ENCODE measurements at places on chromosomes 12 and 14. TPM values are rescaled to one million over a fixed set of nuclear protein-coding genes. Genes with fewer than 3 reads are reported as not detected.

Gene SSPN
- 1.1 TPM for total RNA-seq

DNA sequence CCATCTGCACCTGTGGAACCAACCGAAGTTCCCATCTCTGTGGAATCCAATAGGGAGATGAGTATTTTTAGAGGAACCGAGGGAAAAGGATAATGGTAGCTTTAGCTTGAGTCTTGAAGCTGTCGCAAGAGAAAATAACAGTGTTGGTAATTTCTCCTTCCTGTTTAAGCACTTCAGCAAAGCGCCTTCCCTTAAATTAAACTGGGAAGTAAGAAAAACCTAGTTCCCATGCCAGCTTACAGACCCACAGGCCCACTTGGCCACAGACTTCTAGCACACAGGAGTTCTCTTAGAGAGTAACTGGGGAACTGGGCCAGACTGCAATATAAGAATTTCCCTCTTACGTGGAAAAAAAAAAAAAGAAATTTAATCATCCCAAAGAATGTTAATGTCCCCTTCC is 223.8 kb downstream of the EFCAB11 start:
- no peak overlapping the region for H3K27ac ChIP-seq
- H3K4me1 ChIP-seq, result no peaks in the 10 kb centered on the region
- H3K27me3 ChIP-seq, result no peaks in the 10 kb centered on the region
- DNase-seq, result no peak

DNA sequence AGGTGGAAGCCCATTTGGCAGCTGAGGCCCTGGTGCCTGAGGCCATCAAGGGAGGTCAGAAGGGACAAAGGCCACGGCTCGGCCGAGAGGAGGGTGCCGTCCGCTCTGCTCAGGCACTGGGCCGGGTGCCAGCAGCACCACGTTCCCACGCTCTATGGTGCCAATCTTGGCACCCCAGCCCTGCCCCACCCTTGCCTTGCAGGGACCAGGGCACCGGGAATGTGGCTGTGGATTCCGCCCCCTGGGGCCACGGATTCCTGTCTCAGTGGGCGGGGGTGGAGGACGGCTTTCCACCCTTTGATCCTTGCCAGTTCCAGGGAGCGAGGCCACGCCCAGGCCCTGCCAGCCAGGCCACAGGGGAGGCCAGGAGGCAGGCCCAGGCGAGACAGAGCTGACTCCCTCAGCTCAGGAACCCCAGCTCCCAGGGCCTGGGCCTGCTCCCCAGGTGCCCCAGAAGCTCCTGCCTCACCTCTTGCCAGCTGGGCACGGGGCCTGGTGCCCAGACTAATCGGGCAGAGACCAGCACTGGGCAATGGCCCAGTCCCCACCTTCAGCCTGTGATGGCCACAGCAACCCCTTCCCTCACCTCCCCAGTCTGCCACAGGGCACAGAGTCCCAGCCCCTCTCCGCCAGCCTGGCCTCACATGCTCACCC is 26.4 kb upstream of the GPR132 start:
- H3K27me3 ChIP-seq, result peaks cover 55% of the 10 kb centered on the region
- no peak for DNase-seq
- no peaks in the 10 kb centered on the region for H3K36me3 ChIP-seq

DNA sequence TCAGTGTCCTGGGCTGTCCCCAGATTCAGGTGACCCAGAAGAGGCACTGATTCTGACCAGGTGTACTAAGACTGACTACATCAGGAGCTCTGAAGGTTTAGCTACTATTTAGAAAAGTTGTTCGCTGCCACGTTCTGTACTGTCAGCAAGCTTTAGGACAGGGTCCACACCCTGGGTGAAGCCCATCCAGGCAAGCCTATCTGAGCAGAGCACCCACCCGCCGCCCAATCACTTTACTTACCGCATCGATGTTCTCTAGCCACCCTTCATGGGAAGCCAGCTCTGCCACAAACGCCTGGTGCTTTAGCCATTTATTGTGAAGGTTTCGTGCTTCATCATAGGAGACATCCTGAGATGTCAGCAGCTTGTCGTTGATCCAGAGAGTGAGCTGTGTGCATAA is 79.8 kb downstream of the PLEKHG3 start:
- H3K4me1 ChIP-seq, result no peaks in the 10 kb centered on the region
- no peaks in the 10 kb centered on the region for H3K27me3 ChIP-seq
- DNase-seq, result no peak

Gene EGLN3
- total RNA-seq, result 42.9 TPM

DNA sequence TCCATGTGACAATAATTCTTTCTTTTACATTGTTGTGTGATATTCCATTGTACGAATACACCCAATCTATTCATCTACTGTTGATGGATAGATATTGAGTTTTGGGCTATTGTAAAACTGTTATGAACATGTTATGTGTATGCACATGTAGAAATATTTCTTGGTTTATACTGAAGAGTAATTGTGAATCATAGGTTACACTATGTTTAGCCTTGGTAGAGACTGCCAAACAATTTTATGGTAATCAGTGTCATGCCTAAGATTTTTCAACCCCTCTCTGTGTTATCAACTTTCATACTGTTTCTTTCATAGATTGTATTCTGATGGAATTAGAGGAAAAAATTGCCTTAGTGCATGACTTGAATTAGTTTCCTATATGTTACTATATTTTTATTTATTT is 39.5 kb downstream of the FRMD6 start:
- no peak overlapping the region for H3K27ac ChIP-seq
- H3K4me3 ChIP-seq, result no peak overlapping the region
- no peaks in the 10 kb centered on the region for H3K36me3 ChIP-seq
- no peaks in the 10 kb centered on the region for H3K4me1 ChIP-seq
